ENCODE measurements at places on chromosomes 2 and 18.
A peak's percentile ranks its signal among the peaks of the same experiment; 100 is the strongest.

GRCh38 chr2:117875786-117876185 is 61.3 kb downstream of the DDX18 start:
- DNase-seq = no peak

GRCh38 chr2:178761759-178762371 is 45.4 kb downstream of the TTN start:
- no peak for DNase-seq

- no peak for DNase-seq
Measured at GRCh38 chr18:54766634-54767033, 61.6 kb upstream of the RAB27B start.

- DNase-seq = no peak
Measured at GRCh38 chr18:56035546-56035945, 447.6 kb upstream of the TCF4 start.

DNA sequence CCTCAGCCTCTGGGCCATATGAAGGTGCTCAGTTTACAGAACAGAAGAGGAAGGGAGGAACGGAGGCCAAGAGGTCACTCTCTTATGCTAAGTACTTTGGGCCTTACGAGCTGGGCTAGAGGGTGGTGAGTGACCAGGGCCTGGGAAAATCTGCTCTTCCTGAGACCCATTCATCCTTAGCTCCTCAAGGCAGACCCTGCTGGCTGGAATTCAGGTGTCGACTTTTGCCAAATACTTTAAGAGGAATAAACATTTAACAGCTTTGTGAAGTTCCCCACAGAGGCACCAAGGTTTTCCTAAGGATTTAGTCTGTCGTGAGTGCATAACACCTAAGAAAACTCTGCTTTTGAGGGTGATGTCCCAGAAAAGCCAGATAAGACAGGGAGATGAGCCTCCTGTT is 129.7 kb upstream of the SIX2 start:
- DNase-seq = no peak

GRCh38 chr2:9178110-9178903 is 28.3 kb upstream of the ASAP2 start:
- no peak for DNase-seq

DNA sequence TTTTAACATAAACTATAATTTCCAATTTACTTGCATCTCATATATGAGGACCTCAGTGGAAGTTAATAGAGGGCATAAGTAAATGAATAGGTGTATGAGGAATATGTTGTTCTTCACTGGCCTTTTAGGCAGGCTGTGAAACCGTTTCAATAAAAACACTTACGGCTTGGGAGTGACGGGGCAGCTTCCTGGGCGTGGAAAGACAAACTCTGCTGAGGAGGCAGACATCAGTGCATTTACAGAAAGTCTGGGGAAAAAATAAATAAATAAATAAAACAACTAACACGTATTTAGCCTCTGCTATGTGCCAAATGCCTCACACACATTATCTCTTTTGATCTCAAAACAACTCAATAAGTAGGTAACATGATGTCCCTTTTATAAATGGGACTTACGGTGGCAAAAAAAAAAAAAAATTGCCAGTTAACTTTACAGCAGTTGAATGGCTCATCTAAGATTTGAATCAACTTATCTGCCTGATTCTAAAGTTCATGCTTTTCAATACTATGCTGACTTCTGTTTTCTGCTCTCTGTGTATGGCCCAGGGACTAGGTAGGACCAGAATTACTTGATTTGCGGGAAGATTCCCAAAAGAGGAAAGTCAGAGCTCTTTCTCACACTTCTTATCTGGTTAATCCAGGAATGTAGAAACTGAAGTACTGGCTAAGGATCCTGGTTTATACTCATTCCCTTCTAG is 77.5 kb upstream of the LRATD1 start:
- DNase-seq = no peak

DNA sequence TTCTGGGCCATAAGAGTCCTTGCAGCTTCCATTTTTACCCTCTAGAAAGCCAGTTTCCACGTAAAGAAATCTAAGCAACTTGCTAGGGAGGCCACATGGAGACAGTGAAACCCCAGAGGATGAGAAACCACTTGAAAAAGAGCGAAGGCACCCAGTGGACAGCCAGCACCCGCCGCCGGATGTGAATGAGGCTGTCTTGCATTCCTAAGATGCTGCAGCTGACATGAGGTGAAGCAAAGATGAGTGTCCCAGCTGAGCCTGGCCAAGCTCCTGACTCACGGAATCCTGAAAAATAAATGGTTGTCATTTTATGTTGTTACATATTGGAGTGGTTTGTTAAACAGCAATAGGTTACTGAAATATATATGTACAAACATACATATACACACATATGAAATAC is 65.9 kb upstream of the STPG4 start:
- peak; percentile 9 for DNase-seq

DNA sequence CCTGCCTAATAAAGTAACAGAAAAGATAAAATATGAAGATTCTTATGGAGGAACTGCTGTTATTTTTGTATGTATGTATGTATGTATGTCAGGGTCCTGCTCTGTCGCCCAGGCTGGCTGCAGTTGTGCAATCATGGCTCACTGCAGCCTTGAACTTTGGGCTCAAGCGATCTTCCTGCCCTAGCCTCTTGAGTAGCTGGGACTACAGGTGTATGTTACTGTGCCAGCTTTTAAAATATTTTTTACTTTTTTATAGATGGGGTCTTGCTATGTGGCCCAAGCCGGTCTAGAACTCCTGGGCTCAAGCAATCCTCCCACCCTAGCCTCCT is 26.7 kb downstream of the ANKRD29 start:
- no peak for DNase-seq

DNA sequence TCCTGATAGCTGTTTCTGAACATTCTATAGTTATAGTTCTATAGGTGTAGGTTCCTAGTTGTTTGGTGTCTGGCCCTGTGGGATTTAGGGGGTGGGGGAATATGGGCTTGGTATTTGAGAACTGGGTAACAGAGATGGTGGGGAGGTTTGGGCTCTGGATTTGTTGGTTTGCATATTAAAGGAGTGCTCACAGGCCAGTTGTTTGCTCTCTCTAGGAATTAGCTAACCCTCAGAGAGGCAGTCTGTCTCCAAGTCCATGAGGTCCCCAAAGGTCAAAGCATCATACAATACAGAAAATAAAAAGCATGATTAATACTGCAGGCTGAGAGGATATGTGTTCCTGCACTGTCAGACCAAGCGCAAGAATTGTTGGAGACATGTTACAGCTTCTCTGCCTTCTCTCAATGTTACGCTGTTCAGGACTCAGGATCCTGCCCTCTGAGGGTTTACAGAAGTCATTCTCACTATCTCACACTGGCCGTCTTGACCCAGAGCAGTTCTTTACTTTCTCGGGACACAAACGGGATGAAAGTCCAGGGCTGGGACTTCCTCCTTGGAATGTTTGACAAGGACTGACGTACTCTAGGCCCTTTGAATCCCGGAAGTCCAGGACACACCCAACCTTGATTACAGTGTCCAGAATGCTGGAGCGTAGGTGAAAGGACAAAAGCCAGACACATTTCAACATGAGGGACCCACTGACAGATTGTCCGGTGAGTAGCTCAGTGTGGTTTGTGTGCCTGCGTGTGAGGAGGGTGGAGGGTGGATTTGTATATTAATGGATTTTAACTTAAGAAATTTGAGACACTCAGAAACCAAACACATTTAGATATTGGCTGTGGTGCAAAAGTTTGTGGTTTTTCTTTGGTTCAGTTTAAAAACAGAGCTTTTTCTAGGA is at the start of gene NOSTRIN:
Gene NOSTRIN, plus strand, starts transcription at position 677 of the 898 bp plus-strand sequence. Its CDS starts 10 bp downstream, at position 687.
- no peak for DNase-seq

DNA sequence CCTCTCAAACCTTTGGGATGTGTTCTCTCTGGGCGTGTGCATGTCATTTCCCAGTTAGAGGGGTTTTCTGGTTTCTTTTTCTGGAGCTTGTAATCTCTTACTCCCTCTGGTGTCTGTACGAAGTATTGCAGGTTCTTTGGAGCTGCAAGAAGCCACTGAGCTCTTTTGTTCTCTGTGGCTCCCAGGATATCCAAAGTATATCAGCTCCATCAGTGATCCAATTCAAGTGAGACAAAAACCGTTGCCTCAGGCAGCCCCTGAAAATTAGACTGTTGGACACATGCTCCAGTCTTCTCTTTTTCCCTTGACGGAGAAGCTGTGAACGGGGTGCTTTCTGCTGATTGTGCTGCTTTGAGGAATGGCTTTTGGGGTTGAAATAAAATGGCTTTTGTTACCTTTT is 59.0 kb upstream of the LDLRAD4 start:
- no peak for DNase-seq

- DNase-seq = no peak
Measured at GRCh38 chr18:31835528-31836133, 75.0 kb upstream of the SLC25A52 start.

- DNase-seq = no peak
Measured at GRCh38 chr2:136031711-136032110, 46.3 kb upstream of the DARS1 start.

- no peak for DNase-seq
Measured at GRCh38 chr2:27250652-27251379, 12.0 kb downstream of the SLC30A3 start.

DNA sequence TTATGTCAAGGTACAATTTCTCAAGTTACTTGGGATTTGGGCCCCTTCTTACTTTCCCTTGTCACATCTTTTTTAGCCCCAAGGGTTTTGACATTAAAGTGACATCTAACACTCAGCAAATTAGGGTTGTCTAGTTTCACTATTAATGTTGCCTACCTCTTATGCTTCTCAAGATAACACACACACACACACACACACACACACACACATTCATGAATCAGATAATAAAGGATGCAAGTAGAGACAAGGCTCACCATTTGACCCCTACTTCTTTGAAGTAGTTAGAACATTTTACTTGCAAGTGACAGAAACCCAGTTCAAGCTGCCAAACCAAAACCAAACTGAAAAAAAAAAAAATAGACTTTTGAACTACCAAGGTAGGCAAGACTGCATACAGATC is 138.8 kb downstream of the TRIB2 start:
- DNase-seq = no peak

- no peak for DNase-seq
Measured at GRCh38 chr2:165864296-165864695, 70.2 kb upstream of the GALNT3 start.

DNA sequence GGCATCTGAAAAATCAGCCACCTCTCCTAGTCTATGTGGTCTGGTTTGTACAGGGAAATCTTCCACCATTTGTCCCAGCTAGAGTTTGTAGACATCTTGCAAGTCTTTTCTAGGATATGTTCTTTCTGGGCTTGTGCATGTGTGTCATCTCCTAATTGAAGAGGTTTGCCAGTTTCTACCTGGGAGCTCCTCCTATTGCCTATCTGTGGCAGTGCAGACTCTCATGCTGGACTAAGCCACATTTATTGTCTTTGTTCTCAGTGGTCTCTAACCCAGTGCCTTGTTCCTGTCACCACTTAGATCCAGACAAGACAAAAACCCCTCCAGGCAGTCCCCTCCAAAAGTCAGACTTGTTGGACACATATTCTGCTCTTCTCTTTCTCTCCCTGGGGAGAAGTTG is 72.0 kb upstream of the MRPS9 start:
- no peak for DNase-seq

DNA sequence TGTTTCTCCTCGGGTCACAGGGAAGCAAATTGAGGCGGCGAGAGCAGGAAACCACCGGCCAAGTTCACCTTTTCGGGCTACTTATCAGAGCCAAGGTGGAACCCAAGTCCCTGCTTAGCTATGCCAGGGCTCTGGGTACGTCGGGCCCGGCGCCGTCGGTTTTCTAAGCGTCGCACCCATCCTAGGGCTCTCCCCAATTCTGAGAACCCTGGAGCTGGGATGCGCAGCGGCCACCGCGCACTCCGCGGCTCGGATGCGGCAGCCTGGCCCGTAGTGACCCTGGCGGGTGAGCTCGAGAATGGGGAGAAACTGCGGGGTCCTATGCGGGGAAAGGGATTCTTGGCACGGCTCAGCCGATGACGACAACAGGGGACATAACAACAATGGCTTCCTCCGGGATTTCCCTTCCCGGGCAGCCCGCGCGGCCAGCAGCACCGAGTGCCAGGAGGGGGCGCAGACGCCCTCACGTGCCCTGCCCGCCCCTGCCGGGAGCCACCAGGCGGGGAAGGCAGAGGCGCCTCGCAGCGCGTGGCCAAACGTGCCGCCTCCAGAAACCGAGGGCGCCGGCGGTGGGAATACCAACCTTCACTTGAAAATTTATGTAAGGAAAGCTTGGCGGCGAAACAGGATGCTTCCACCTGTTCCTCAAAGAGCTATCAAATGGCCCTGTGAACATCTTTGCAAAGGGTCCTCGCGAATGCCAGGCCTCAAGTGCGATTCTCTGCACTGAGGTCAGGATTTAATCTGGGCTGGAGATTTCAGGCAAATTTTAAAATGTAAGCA is 2.1 kb upstream of the SLC30A3 start:
- peak; percentile 83 for DNase-seq

- no peak for DNase-seq
Measured at GRCh38 chr18:37409878-37410277, 155.7 kb downstream of the CELF4 start.

DNA sequence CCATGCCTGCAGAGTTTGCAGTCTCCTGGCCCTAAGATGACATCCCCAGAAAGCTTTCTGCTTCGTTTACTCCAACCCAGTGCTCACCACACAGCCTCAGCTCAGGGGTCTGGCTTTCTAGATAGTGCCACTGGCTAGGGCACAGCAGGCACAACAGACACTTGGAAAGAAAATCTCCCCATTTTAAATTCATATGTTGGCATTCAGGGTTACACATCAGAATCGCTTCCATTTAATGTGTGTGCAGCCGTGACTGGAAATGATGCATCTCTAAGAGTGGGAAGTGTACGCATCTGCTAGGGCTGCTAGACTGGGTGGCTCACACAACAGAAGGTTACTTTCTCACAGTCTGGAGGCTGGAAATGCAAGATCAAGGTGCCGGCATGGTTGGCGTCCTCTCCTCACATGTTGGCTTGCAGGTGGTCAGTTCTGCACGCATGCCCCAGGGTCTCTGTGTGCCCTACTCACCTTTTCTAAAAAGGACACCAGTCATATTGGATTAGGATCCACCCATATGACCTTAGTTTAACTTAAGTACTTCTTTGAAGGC is 329.4 kb upstream of the RAB12 start:
- DNase-seq = no peak

DNA sequence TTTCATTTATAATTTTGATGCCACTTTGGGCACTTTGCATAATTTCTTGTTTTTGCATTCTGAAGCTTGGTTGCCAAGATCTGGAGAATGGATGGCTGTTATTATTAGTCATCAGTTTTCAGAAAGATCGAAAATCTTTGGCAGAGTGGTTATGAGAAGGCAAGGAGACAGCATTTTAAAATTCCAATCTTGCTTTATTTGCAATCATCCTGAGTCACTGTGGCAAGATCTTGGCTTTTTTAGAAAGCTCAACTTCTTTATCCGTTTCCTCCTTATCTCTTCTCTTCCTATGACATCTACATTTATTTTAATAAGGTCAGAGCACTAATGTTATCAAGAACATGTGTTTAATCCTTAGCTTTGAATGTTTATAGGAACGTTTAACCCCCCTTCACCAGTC is 31.1 kb upstream of the EIF2AK3 start:
- no peak for DNase-seq

- DNase-seq = no peak
Measured at GRCh38 chr2:217695033-217695520, 307.7 kb downstream of the TNS1 start.

DNA sequence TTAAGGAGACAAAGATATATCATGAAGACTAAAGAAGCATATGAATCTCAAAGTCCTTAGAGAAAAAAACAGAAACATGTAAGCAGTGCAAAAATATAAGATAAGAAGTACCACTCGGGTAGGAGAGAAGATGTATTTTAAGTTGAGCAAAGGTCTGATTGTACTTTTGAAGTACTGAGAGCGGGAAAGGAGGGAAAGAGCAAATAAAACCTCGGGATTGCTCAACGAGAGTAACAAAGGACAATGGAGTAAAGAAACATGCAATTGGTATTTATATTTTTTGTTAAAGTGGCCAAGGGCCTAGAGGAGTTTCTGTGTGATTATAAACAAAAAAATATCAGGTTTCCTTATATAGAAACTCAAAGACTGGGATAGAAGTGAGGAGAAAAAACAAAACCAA is 251.9 kb downstream of the LNPK start:
- DNase-seq = no peak

Data from activated CD8-positive, alpha-beta memory T cell treated with anti-CD3 and anti-CD28 coated beads for 24 hours (primary cell).